KG1 (cell line): ENCODE measurements at places on chromosomes 1 and 21.

- no peak for DNase-seq
Observed at GRCh38 chr1:53666566-53666965, 72.4 kb downstream of the GLIS1 start.

DNA sequence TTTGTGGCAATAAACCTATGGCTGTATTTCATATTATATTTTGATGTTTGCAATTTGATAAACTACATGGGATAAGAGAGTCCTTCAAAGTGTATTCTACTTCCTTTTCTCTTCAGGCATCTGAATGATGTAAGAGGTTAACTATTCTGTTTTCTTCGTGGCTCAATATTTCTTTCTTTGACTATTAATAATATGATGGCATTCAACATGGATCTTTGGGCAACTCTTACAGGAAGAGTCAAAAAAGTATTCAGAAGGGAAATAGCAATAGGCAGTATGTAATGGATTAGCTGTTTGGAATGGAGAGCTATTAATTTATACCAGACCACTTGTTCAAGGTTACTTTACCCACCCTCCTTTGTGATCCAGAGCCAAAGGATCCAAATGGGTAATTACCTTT, 74.4 kb downstream of the HMCN1 start:
- no peak for DNase-seq

- no peak for DNase-seq
Observed at GRCh38 chr1:113303267-113303666, 87.0 kb upstream of the MAGI3 start.

DNA sequence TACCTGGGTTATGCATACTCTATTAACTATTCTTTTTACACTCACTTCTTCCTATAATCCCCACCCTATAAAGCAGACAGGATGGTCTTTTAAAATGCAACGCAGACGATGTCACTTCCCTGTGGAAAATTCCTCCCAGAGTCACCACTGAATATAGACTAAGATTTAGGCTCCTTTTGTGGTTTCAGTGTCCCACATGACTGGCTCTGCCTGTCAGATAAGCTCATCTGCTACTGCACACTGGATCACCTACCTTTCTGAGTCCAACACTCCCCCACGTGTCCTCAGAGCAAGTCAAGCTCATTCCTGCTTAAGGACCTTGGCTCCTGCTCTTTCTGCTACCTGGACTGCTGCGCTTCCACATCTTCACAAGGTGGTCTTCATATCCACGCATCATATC, 73.0 kb upstream of the SIPA1L2 start:
- no peak for DNase-seq
